Cortex of kidney (tissue), 1 donor: ENCODE measurements at places on chromosomes 6 and 20.

DNA sequence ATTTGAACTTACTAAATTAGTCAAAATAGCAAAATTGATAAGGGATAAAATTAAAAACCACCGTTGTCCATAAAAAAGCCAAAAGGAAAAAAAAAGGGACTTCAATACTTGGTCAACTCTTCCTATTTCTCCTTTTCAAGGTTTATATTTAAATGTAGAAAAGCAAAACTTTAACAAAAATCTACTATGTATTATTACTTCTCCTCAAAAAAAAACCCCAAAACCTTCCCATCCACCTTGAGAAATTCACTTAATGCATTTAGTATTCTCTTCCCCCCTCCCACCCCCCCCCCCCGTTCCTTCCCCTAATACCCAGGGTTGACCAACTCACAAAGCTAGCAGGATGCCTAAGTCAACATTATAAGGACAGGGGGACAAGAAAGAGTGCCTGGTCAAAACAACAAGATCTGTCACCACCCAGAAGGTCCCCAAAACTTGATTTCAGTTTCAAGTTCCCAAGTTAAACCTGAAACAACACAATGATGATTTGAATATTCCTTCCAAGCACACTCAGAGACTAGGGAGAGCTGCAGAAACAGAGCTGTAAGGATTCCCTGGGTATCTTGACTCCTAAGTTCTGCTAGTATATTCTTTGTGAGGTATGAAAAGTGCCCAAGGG is 14.6 kb downstream of the GMDS start:
- no peak for DNase-seq

- peak; percentile 19 for DNase-seq
Measured at GRCh38 chr6:79630883-79631692, at the start of gene SH3BGRL2. Gene SH3BGRL2, plus strand, starts transcription at chr6:79631329. Its CDS starts 133 bp downstream, at chr6:79631462.

- no peak for DNase-seq
Measured at GRCh38 chr6:116073765-116074440, 13.2 kb upstream of the FRK start.

GRCh38 chr6:50851049-50851845 is 32.6 kb downstream of the TFAP2B start:
- no peak for DNase-seq

GRCh38 chr20:31984981-31985471 is 17.1 kb downstream of the XKR7 start:
- DNase-seq = no peak

DNA sequence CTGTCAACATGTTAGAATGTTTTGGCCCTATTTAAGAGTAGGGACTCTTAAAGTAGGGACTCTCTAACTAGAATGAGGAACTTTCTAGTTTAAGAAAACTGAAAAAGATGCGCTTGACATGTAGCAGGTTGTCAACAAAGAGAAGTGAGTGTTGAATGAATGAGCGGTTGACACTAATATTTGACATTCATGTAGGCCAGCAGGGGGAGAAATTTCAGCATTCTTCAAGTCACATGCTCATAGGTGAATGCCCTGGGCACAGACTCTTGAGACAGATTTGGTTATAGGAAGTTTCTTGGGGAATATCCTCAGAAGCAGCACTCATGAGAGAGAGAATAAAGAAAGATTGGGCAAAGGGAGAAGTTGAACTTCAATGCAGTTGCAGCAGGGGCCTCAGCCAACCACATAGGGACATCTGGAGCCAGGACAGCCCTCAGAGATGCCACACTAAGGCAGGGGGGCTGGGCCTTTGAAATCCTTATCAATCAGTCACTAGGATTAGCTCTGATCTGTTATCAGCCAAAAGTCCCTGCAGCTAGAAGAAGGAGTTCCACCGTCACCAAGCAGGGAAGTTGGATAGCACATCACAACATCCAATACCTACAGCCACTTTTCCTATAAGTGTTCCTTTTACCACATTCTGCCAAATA is 145.1 kb upstream of the FKBP1C start:
- DNase-seq = no peak

- DNase-seq = no peak
Measured at GRCh38 chr6:11166948-11167347, 55.4 kb upstream of the ERVFRD-1 start.

DNA sequence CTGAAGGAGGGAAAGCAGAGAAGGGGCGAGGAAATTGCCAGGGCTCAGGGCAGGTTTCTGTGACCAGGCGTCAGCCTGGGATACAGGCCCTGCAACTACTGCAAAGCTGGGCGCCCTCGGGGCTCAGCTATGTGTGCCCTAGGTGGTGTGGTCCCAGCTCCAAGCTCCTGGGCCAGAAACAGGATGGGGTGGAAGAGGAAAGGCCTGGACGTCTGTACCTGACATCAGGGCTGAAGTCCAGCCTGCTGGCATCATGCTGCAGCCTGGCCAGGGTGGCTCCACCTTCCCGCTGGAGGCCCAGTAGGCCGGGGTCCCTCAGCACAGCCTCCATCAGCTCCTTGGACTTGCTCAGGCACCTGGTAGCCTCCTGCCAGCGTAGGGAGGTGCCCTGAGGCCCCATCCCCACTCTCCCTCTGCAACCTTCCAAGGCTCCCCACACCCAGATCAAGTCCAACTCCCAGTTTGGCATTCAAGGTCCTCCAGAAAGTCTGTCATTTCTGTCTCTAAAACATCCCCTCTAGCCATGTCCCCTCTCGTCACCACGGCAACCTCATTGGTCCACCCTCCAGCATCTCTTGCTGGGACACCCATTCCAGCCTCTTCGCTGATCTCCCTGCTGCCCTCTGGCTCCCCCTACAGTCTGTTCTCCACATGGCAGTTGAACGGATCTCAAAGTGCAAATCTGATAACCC is 38.2 kb downstream of the KIAA1755 start:
- no peak for DNase-seq

- DNase-seq = no peak
Measured at GRCh38 chr6:108714101-108714765, 134.0 kb upstream of the ARMC2 start.

- DNase-seq = no peak
Measured at GRCh38 chr6:83062225-83062624, 3.4 kb downstream of the UBE3D start.

DNA sequence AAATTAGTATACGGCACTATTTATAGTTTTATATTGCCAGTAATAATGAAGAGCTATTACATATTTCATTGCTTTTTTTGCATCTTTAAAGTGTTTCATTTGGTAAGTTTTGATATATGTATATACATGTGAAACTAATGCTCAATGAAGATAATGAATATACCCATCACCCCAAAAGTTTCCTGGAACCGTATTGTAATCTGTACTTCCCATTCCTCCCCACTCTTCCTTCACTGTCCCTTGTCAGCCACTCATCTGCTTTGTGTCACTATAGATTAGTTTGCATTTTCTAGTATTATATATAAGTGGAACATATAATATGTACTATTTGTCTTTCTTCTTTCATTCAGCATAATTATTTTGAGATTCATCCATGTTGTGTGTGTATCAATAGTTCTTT is 10.3 kb upstream of the TBC1D32 start:
- no peak for DNase-seq

- DNase-seq = no peak
Measured at GRCh38 chr20:56409521-56409920, 2.5 kb upstream of the CASS4 start.

- DNase-seq = no peak
Measured at GRCh38 chr20:39534846-39535245, 572.7 kb downstream of the DHX35 start.

DNA sequence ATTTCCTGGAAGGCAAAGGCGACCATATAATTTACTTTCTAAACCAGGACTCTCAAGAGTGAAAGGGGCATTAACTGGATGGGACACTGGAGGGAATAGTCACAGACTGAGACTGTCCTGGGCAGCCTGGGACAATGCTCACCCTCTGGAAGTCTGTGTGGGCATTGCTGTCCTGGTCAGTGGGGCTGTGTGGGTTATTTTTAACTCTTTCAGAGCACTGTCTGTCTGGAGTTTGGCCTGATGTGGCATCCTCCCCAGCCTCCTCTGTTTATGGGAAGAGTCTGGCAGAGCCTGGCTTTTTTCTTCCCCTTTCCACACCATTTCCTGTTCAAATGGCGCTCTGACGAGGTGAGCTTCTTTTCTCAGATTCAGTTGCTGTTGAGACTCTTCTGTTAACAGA is 11.7 kb downstream of the DAAM2 start:
- DNase-seq = no peak

DNA sequence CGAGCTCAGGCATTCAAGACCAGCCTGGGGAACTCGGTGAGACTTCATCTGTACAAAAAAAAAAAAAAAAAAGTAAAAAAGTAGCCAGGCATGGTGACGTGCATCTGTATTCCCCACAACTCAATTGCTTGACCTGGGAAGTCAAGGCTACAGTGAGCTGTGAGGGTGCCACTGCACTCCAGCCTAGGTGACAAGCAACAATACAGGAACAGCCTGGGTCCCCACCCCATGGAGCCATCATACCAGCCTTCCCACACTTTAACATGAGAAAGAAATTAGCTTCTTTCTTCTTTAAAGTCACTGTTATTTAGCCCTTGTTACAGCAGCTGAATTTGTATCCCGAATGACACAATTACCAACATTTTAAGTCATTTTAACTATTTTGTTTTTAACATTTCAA is 56.1 kb downstream of the SCML4 start:
- DNase-seq = no peak

DNA sequence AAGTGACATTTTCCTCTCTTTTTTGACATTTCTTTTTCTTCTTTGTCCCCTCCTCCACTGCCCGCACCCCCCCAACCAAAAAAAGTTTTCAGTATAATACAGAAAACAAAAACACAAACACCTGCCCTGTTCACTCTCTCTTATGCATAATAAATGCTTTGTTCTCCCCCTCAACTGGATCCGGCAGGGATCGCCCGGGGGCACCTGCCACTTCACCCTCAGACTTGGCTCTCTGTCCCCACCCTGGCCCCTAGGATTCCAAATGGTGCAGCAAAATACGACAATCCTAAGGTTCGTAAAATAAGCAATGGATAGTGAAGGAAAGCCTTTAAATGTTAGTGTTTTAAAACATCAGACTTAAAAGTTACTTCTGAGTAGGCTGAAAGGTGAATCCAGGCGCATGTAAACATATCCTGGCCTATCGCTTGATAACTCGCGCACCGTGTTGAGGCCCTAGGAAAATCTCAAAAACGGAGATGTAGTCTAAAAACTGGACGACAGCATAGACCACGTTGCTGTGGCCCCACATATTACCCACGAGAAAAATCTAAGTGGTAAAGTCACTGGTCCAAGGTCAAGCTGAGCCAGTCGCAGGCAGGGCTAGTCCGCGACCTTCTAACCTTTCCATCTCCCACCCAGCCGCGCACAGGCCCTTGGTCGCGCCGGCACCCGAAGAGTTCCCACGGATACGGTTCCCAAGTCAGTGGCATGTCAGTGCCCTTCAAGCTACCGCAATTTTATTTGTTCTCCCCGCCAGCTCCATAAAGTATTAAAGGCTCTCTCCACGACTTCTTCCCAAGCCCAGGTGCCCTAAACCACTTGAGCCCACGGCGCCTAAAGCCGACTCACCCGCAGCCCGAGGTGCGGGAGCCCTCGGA is 130.8 kb downstream of the OGFRL1 start:
- DNase-seq = no peak
